Naive thymus-derived CD8-positive, alpha-beta T cell (primary cell): ENCODE measurements at places on chromosomes 16 and 17. TPM values are rescaled to one million over a fixed set of nuclear protein-coding genes. Genes with fewer than 3 reads are reported as not detected.

GRCh38 chr16:17828012-17828411, 357.3 kb upstream of the XYLT1 start:
- H3K27ac ChIP-seq = no peak overlapping the region
- no peaks in the 10 kb centered on the region for H3K36me3 ChIP-seq
- DNase-seq = no peak
- no peak overlapping the region for H3K4me3 ChIP-seq
- H3K4me1 ChIP-seq = no peaks in the 10 kb centered on the region

DNA sequence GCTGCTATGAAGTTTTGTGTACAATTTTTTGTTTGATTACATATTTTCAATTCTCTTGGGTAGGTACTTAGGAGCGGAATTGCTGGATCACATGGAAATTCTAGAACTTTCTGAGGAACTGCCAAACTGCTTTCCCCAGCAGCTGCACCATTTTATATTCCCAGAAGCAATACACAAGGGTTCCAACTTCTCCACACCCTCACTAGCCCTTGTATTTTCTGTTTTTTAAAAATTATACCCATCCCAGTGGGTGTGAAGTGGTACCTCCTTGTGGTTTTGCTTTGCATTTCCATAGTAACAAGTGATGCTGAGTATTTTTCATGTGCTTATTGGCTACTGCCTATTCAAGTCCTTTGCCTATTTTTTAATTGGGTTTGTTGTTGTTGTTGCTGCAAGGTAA, 20.9 kb downstream of the NACA2 start:
- H3K4me1 ChIP-seq = no peaks in the 10 kb centered on the region
- DNase-seq = no peak
- peaks cover 14% of the 10 kb centered on the region for H3K27me3 ChIP-seq
- no peak overlapping the region for H3K27ac ChIP-seq
- no peaks in the 10 kb centered on the region for H3K36me3 ChIP-seq
- H3K4me3 ChIP-seq = no peak overlapping the region

CBX8 gene
- total RNA-seq = 2.0 TPM

DNA sequence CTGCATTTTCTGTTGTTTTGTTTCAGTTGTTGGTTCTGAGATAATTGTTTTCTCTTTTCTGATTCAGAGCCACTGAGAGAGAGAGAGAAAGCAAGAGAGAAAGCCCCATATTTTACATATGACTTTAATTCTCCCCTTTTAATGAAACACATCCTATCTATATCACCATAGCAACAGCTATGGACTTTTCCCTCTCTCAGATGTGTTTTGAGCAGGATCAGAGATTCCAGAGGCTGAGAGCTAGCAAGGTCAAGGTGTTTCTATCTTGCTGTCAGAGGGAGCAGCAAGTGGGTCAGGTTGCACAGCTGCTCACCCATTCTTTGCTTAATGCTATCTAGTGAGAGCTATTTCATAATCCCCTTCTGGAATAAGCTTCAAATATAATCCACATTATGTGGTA, 415.9 kb downstream of the CA10 start:
- H3K27ac ChIP-seq = no peak overlapping the region
- no peak overlapping the region for H3K4me3 ChIP-seq
- H3K36me3 ChIP-seq = no peaks in the 10 kb centered on the region
- no peaks in the 10 kb centered on the region for H3K4me1 ChIP-seq
- DNase-seq = no peak
